HT1080 (cell line): ENCODE measurements at places on chromosomes 11 and 22. TPM values are rescaled to one million over a fixed set of nuclear protein-coding genes. Genes with fewer than 3 reads are reported as not detected.

Gene AIFM3
- total RNA-seq, result 0.63 TPM in 1 of 2 replicates, not detected in the other

Gene TEF
- 4.1 and 6.7 TPM in 2 replicates for total RNA-seq

Gene TTC36
- total RNA-seq, result 0.85 and 1.1 TPM in 2 replicates

Gene P4HA3
- total RNA-seq, result 0.74 and 1.1 TPM in 2 replicates

Gene LIN7C
- 30.5 and 38.2 TPM in 2 replicates for total RNA-seq
